HepG2 (cell line): ENCODE measurements at places on chromosomes 1 and 21. TPM values are rescaled to one million over a fixed set of nuclear protein-coding genes. Genes with fewer than 3 reads are reported as not detected.

DNA sequence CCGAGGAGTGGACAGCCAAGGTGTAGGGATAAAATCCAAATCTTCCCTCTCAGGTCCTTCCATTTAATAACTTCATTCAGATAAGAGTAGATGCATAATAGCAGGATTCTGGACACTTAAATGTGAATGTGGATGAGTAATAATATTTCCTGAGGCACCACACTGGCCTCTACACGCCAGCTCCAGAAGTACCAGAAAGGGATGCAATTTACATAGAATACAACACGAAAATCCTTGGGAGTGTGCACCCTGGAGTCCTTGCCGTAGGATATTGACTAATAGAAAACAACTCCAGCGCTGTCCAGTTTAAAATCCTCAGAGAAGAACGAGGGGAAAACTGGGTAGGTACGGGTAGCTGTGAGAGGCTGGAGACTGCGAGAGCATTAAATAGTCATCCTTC lies 6.9 kb downstream of the PLXNA2 start:
- DNase-seq: no peak

GRCh38 chr1:219413536-219413935 lies 199.4 kb downstream of the ZC3H11B start:
- DNase-seq: no peak

GRCh38 chr1:117577191-117577885 lies 28.5 kb upstream of the TENT5C start:
- DNase-seq: no peak

DNA sequence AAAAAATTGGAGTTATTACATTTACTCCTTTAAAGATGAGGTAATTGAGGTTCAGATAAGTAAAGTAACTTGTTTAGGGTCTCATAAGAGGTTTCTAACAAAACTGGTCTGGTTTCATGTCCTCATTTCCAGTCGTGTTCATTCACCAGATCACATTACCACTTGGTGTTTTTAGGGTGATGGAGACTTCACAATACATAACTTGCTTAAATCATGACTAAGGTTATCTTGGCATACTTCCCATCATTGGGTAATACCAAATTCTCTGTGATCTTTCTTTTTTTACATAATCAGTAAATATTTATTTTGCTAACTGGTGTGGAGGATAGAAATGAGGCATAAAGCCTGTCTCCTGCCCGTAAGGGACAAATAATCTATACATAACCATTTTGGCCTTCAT lies 31.6 kb upstream of the RPTN start:
- DNase-seq: no peak

DNA sequence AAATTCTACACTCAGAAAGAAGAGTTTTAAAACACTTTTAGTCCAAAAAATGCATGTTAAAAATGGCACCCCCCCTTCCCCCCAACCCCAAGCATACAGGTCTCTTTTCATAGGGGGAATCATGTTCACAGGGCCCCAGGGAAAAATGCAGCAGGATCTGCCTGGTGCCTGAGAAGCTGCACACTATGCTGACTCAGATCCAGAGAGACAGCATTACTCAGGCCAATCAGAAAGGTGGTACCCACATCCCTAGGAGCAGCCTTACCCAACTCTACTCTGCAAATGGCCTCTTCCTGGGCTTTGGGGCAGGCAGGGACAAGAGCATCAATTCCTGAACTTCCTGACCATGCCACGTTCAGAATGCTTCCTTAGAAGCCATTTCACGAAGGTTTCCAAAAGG lies 119.0 kb downstream of the HIVEP3 start:
- no peak for DNase-seq

- DNase-seq: no peak
Measured at GRCh38 chr1:165248969-165249571, 107.4 kb downstream of the LMX1A start.

DNA sequence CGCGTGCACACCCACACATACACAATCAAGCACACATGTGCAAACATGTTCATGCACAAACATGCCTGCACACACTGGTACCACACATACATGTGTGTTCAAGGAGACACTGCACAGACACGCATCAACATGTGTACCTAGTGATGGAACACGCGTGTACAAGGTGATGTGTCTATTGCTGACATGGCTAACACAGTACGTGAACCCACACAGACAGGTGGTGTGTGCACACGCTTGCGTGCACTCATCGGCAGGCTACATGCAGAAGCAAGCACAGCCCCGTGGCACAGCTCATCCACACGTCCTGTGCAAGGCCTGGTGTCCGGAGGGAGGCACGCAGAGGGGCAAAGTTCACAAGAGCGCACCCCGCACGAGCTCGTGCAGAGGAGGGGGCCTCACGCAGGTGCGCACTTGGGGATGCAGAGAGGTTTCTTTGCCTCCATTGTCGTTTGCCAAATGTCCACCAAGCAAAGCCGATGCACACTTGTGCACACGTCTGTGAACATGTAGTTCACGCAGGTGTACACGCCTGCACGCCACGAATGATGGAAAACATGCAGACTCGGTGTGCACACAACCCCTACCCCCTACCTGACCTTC lies 969 bp downstream of the ACAP3 start:
- peak; percentile 60 for DNase-seq

GRCh38 chr1:154352581-154353459 lies 27.5 kb downstream of the ATP8B2 start:
- DNase-seq: no peak

The SPOCD1 gene
- total RNA-seq: 0.08 and 0.24 TPM in 2 replicates

The OR2T35 gene
- total RNA-seq: not detected in 2 replicates
